Liver (tissue), 10 donors: ENCODE measurements at places on chromosomes 12 and 14. TPM values are rescaled to one million over a fixed set of nuclear protein-coding genes. Genes with fewer than 3 reads are reported as not detected.

Gene SLC4A8
- 0.07 TPM for polyA plus RNA-seq

Gene NFE2
- polyA plus RNA-seq, result 0.44 TPM

Gene TGM1
- 0.39 TPM for polyA plus RNA-seq

Gene SLC6A12
- polyA plus RNA-seq, result 19.3 TPM

DNA sequence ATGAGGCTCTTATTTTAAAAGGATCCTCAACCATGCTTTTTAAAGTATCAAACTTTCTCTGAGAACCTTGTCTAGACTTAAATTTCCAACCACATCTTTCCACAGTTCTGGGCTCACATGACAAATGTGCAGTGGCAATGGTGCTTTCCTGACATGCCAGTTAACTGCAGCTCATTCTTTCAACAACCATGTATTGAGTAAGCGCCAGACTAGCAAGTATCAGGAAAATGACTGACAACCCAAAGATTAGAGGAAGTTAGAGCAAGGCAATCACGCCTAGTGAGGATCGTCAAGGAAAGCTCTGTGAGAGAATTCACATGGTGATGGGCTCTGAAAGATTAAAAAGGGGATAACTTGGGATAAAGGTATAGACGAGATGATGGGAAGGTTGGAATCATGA lies 35.8 kb downstream of the FLVCR2 start:
- H3K27ac ChIP-seq, result no peak overlapping the region
- no peaks in the 10 kb centered on the region for H3K27me3 ChIP-seq
- H3K4me3 ChIP-seq, result no peak overlapping the region

DNA sequence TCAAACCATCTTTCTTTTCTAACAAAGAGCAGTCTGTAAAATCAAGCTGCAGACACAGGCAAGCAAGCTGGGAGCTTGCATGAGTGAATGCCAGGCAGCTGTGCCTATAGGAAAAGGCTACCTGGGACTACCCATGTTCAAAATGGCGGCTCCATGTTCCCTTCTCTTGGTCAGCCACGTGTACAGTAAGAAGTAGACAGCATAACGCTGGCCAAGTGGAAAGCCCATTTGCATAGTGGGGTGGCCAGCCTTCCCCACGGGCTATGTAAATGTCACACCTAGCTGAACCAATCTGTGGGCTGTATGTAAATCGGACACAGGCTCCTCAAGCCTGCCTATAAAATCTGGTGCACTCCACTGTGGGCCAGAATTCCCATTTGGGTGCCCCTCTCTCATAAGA lies 117.1 kb downstream of the SYT10 start:
- H3K36me3 ChIP-seq, result no peaks in the 10 kb centered on the region
- no peak overlapping the region for H3K27ac ChIP-seq
- H3K4me1 ChIP-seq, result no peaks in the 10 kb centered on the region
- H3K4me3 ChIP-seq, result no peak overlapping the region
- no peak for DNase-seq
